ENCODE measurements at places on chromosomes 12 and 14.
A peak's percentile ranks its signal among the peaks of the same experiment; 100 is the strongest.

GRCh38 chr12:53179687-53180219, 769 bp upstream of the ZNF740 start:
- H3K27me3 ChIP-seq, result no peaks in the 10 kb centered on the region
- H3K4me3 ChIP-seq, result peak overlapping the region; percentile 89
- DNase-seq, result no peak
- H3K27ac ChIP-seq, result peak overlapping the region; percentile 95
- no peaks in the 10 kb centered on the region for H3K36me3 ChIP-seq
- peaks cover 14% of the 10 kb centered on the region for H3K4me1 ChIP-seq

DNA sequence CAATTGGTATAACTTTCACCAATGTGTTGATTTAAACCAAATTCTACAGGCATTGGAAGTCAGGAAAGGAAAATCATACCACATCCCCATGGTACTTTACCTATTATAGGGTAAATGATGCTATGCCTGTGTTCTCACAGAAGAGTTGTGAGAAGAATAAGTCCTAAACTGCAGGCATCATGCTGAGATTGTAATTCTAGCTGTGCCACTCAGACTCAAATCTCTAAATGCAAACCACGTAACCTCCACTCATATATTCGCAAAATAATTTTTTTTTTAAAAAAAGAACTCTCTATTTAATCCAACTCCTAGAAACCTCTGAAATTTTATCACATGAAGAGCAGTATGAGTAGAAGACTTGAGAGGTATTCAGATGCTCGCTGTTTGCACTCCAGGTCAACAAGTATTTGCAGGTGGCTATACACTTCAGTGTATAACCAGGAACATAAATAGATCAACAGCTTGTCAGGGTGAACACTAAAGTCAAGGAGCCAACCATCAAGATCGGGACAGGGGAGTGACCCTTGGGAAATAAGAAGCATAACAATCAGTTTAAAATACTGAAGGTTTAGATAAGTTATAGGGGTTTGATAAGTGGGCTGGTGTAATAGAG, 110.1 kb downstream of the SLC25A21 start:
- H3K4me1 ChIP-seq, result no peaks in the 10 kb centered on the region
- no peak overlapping the region for H3K27ac ChIP-seq
- no peak for DNase-seq
- no peaks in the 10 kb centered on the region for H3K36me3 ChIP-seq

DNA sequence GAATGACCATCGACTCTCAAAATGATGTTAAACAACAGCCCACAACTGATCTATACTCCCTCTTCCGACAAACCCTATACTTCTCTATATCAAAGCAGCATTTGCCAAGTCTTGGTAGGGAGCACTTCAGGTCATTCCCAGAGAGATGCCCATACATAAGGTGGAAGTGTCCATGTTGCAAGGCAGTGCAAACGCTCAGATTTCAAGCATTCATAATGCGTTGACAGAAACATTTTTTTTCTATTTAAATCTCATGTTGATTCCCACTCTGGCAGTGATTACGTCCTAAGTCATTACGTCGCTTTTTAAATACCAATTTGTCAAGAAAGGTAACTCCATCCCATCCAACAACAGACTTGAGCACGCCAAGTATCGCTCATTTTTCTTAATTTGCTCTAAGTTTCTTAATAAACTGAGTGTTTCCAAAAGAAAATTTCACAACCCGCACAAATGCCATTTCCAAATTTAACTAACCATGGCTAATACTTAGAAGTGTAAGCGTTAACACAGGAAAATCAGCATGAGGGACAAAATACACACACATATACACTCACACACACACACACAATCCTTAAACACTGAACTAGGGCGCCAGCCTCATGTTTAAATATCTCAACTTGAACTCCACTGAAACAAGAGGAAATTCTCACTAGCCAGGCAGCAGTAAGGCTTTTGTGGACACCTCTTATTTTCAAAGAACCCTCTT, 1.1 kb downstream of the GXYLT1 start:
- DNase-seq, result no peak
- no peaks in the 10 kb centered on the region for H3K4me1 ChIP-seq
- H3K27me3 ChIP-seq, result no peaks in the 10 kb centered on the region
- no peaks in the 10 kb centered on the region for H3K36me3 ChIP-seq

- DNase-seq, result no peak
- H3K27ac ChIP-seq, result no peak overlapping the region
- no peaks in the 10 kb centered on the region for H3K36me3 ChIP-seq
These were observed 17.0 kb upstream of the WNT5B start for GRCh38 chr12:1611803-1612572.

DNA sequence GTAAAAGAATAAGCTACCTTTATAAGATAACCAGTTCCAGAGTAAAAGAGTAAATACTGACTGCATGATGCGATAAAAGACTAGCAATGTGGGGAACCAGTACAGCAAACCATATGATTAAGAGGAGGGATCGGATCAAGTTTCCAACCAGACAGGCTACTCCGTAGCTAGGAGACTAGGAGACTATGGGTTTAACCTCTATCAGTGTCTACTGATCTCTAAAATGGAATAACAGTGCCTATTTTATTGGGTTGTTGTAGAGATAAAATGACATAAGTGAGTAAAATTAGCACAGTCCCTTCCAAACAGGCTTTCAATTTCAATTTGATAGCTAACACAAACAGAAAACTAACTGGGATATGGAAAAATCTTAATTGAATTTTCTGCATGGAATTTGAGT, 76.0 kb downstream of the PAWR start:
- no peaks in the 10 kb centered on the region for H3K4me1 ChIP-seq
- H3K4me3 ChIP-seq, result no peak overlapping the region
- no peak overlapping the region for H3K27ac ChIP-seq
- DNase-seq, result no peak

DNA sequence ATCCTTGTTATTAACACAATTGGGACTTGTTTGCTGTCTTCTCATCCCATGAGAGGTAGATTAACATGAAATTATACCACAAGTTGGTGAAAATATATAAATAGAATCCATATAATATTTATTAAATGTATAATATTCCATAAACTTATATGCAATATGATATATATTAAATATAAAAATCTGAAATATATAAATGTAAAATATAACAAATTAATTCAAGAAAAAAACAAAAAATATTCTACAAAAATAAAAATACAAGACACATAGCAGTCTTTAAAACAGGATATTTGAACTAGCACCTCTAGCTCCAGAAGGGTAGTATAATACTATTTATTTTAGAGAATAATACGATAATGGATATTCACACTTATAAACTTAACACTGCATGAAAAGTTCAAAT, 603.3 kb upstream of the FLRT2 start:
- H3K4me3 ChIP-seq, result no peak overlapping the region
- no peaks in the 10 kb centered on the region for H3K4me1 ChIP-seq
- no peak overlapping the region for H3K27ac ChIP-seq
- no peaks in the 10 kb centered on the region for H3K27me3 ChIP-seq

DNA sequence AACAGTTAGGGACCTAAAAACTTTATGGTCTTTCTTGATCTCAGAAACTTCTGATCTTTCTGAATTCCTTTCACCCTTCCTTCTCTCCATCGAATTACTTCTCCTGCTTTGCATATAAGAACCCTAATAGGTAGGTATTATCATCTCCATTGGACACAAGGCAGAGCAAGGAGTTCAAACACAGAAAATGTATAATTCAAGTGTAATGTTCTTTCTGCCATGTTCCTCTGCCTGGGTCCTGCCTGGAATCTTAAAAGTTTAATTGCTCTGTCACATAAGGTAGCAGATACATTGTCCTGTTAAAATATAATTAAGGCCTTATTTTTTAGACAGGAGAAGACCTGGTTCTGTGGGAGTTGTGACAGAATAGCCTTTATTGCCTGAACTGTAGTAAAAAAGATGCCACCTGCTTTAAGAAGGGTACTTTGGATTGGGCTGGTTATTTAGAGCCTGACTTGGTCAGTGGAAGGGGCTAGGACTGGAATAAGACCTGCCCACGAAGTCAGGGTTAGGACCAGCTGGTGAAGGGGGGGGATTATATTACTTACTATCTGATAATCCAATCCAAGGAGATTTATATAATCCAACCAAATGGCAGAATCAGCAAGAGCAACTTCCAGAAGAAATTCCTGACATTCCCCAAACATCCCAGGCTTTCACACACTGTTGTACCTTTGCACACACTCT, 10.4 kb downstream of the G2E3 start:
- H3K4me3 ChIP-seq, result no peak overlapping the region
- H3K4me1 ChIP-seq, result no peaks in the 10 kb centered on the region
- DNase-seq, result no peak
- no peak overlapping the region for H3K27ac ChIP-seq
- no peaks in the 10 kb centered on the region for H3K36me3 ChIP-seq

DNA sequence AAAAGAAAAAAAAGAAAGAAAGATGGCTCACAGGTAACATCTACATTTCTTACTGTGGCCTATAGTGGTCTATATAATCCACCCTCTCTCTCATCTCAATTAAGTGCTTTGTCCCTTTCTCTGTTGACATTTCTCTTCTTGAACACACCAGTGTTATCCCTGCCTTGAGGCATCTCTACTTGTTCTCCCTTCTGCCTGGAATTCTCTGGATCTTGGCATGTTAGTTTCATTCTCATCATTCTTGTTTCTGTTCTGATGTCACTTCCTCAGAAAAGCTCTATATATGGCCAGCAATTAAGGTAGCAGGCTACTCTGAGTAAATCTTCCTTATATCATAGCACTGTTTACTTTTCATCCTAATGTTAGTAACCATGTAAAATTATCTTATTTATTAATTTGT, 155.7 kb upstream of the PDZRN4 start:
- no peaks in the 10 kb centered on the region for H3K27me3 ChIP-seq
- no peak for DNase-seq
- no peaks in the 10 kb centered on the region for H3K4me1 ChIP-seq

GRCh38 chr12:82953397-82953796, 266.7 kb downstream of the TMTC2 start:
- H3K4me1 ChIP-seq, result no peaks in the 10 kb centered on the region
- no peak overlapping the region for H3K27ac ChIP-seq
- no peak for DNase-seq
- no peak overlapping the region for H3K4me3 ChIP-seq
- no peaks in the 10 kb centered on the region for H3K27me3 ChIP-seq

GRCh38 chr12:103318566-103318965, 177.2 kb downstream of the C12orf42 start:
- no peaks in the 10 kb centered on the region for H3K27me3 ChIP-seq
- no peaks in the 10 kb centered on the region for H3K36me3 ChIP-seq
- DNase-seq, result no peak
- no peaks in the 10 kb centered on the region for H3K4me1 ChIP-seq
- no peak overlapping the region for H3K4me3 ChIP-seq

DNA sequence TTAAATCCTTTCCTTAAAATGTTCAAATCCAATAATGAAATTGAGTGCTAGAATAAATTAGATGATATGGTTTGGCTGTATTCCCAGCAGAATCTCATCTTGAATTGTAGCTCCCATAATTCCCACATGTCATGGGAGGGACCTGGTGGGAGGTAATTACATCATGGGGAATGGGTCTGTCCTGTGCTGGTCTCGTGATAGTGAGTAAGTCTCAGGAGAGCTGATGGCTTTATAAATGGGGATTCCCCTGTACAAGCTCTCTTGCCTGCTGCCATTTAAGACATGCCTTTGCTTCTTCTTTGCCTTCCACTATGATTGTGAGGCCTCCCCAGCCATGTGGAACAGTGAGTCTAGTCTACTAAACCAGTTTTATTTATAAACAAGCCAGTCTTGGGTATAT, 508.5 kb downstream of the ETNK1 start:
- H3K4me1 ChIP-seq, result no peaks in the 10 kb centered on the region
- H3K36me3 ChIP-seq, result no peaks in the 10 kb centered on the region
- DNase-seq, result no peak
- H3K27ac ChIP-seq, result no peak overlapping the region

DNA sequence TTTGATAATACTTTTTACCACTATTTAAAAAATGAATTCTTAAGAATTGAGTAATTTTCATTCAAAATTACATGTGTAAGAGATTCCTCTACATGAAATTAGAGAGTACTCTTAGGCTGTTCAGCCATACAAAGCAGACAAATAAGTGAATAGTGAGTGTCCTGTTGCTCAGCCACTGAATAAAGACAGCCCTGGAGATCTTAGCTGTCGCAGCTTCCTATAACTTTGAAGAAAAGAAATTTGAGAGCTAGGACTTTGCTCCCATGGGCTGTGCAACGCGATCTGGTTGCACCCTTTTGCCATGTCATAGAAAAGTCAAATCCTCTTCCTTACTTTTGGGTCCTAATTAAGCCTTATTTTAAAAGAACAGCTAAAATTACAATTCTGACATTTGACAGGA, 40.9 kb upstream of the LRIG3 start:
- no peaks in the 10 kb centered on the region for H3K36me3 ChIP-seq
- H3K4me3 ChIP-seq, result no peak overlapping the region
- H3K4me1 ChIP-seq, result no peaks in the 10 kb centered on the region
- H3K27ac ChIP-seq, result no peak overlapping the region
- no peaks in the 10 kb centered on the region for H3K27me3 ChIP-seq
- DNase-seq, result no peak

DNA sequence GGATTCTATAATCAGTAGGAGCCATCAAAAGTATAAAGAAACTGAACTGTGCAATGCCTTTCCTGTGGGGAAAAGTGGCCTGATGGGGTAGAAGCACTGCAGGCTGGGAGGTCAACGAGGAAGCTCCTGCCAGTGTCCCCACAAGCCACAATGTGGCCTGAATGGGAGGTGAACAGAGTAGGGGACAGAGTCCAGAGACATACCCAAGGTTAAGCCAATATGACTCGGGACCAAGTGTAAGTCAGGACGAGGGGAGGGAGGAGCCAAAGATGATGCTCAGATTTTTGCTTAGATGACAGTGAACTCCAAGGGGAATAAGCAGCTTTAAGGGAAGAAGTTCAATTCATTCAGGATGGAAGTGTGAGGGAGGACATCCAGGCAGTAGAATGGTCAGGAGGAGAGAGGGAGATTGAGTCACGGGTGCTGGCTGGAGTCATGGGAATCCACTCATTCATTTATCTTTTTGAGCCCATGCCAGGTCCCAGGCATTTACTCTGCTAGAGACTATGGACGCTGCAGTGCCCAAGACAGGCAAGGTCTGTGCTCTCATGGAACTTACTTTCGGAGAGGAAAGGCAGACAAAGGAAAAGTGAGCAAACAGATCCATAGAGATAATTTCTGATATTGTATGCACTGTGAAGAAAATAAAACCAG, 29.1 kb downstream of the DPF3 start:
- H3K36me3 ChIP-seq, result no peaks in the 10 kb centered on the region
- H3K27me3 ChIP-seq, result no peaks in the 10 kb centered on the region
- no peaks in the 10 kb centered on the region for H3K4me1 ChIP-seq
- no peak overlapping the region for H3K27ac ChIP-seq
- no peak overlapping the region for H3K4me3 ChIP-seq

- H3K4me1 ChIP-seq, result no peaks in the 10 kb centered on the region
- H3K4me3 ChIP-seq, result no peak overlapping the region
- H3K36me3 ChIP-seq, result no peaks in the 10 kb centered on the region
- H3K27me3 ChIP-seq, result no peaks in the 10 kb centered on the region
- no peak overlapping the region for H3K27ac ChIP-seq
These were observed 509.1 kb downstream of the PCNX1 start for GRCh38 chr14:71416392-71416791.

- DNase-seq, result no peak
- H3K27me3 ChIP-seq, result no peaks in the 10 kb centered on the region
- no peak overlapping the region for H3K4me3 ChIP-seq
- no peaks in the 10 kb centered on the region for H3K4me1 ChIP-seq
- no peak overlapping the region for H3K27ac ChIP-seq
These were observed 301.4 kb downstream of the BMP4 start for GRCh38 chr14:53655080-53655785.

- no peak overlapping the region for H3K4me3 ChIP-seq
- no peak overlapping the region for H3K27ac ChIP-seq
- DNase-seq, result no peak
- H3K36me3 ChIP-seq, result no peaks in the 10 kb centered on the region
- no peaks in the 10 kb centered on the region for H3K4me1 ChIP-seq
These were observed 69.5 kb downstream of the BCL11B start for GRCh38 chr14:99202516-99202915.
